Metanephros (tissue), 2 donors: ENCODE measurements at places on chromosomes 4 and X. TPM values are rescaled to one million over a fixed set of nuclear protein-coding genes. Genes with fewer than 3 reads are reported as not detected.

Gene ARSJ
- 10.0 TPM for total RNA-seq

Gene FHIP1A
- total RNA-seq: 21.0 TPM

Gene HPGD
- 39.8 TPM for total RNA-seq

Gene USP17L29
- not detected for total RNA-seq

Gene CFAP47
- 2.3 TPM for total RNA-seq

Gene RPGR
- total RNA-seq: 15.0 TPM

Gene USP51
- 7.6 TPM for total RNA-seq

Gene SLC2A9
- 15.0 TPM for total RNA-seq

Gene FRMPD3
- 0.35 TPM for total RNA-seq

Gene USP17L10
- not detected for total RNA-seq

Gene DCAF4L1
- 0.12 TPM for total RNA-seq

Gene GLOD5
- 0.76 TPM for total RNA-seq

Gene GSPT2
- 9.0 TPM for total RNA-seq

Gene USP26
- not detected for total RNA-seq

Gene CYLC1
- total RNA-seq: not detected

Gene GAGE2A
- total RNA-seq: not detected

Gene DCAF12L2
- 4.0 TPM for total RNA-seq

Gene FHDC1
- 5.2 TPM for total RNA-seq

Gene GLRA3
- total RNA-seq: under 0.01 TPM

Gene RIBC1
- 3.9 TPM for total RNA-seq

Gene PNMA6A
- total RNA-seq: 6.7 TPM

Gene FAT1
- 410 TPM for total RNA-seq

Gene IL3RA
- 6.2 TPM for total RNA-seq

Gene CENPI
- 8.9 TPM for total RNA-seq

Gene PNMA3
- total RNA-seq: 12.5 TPM

Gene KLF8
- total RNA-seq: 7.2 TPM

Gene TMEM271
- 0.06 TPM for total RNA-seq

Gene TMLHE
- 30.0 TPM for total RNA-seq

Gene CAPN6
- total RNA-seq: 38.8 TPM

Gene TLR10
- total RNA-seq: 1.1 TPM

Gene SHISA3
- 60.1 TPM for total RNA-seq

Gene CCKAR
- total RNA-seq: 0.12 TPM

Gene PALLD
- 180 TPM for total RNA-seq

Gene TMEM150C
- total RNA-seq: 17.7 TPM

Gene IGSF1
- 9.3 TPM for total RNA-seq

Gene SSX4
- total RNA-seq: not detected

Gene PCDH10
- 3.4 TPM for total RNA-seq

Gene PPARGC1A
- total RNA-seq: 73.4 TPM

Gene ADAMTS3
- 9.8 TPM for total RNA-seq

Gene XK
- 7.8 TPM for total RNA-seq

Gene SLITRK2
- total RNA-seq: 0.64 TPM

Gene DMRTC1
- total RNA-seq: not detected

Gene RAB39B
- total RNA-seq: 2.0 TPM

Gene TEX13C
- not detected for total RNA-seq

Gene PLS3
- 146 TPM for total RNA-seq

Gene SNX12
- 46.9 TPM for total RNA-seq

Gene SH2D1A
- 0.47 TPM for total RNA-seq
